ENCODE measurements at places on chromosomes 6 and 20.

DNA sequence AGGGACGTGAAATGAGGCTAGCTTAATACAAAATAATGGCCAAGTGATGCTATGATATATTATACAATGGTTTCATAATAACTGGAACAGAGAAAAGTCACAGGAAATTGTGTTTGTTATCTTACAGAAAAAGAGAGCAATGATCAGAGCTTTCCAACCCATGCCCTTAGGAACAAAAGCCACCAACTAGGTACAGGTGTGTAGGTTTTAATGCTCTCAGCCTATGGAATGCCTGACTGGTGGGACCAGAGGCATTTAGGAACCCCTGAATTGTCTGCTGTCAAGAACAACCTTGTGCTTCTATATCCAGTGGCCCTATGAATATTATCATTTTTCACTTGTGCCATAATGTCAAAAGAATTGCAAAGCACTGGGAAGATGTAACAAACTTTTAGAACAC is 133.0 kb upstream of the RUNX2 start:
- DNase-seq: no peak

GRCh38 chr20:34312024-34312460 is 8.9 kb upstream of the AHCY start:
- DNase-seq: no peak

DNA sequence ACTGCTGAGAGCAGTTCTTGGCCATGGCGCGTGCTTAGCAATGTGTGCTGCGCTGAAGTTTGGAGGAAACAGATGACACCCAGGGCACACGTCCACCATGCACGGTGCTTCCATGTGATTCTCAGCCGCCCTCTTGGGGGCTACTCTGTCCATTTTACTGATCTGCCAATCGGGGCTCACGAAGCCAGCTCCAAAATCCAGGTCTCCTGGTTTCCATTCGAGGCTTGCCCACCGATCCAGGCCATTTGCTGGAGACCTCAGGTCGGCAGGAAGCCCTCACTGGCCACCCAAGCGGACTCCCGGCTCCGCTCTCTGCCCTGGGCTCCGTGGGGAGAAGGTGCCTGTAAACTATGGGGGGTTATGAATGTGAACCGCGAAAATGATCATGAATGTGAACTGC is 11.7 kb upstream of the FRMD1 start:
- DNase-seq: no peak

DNA sequence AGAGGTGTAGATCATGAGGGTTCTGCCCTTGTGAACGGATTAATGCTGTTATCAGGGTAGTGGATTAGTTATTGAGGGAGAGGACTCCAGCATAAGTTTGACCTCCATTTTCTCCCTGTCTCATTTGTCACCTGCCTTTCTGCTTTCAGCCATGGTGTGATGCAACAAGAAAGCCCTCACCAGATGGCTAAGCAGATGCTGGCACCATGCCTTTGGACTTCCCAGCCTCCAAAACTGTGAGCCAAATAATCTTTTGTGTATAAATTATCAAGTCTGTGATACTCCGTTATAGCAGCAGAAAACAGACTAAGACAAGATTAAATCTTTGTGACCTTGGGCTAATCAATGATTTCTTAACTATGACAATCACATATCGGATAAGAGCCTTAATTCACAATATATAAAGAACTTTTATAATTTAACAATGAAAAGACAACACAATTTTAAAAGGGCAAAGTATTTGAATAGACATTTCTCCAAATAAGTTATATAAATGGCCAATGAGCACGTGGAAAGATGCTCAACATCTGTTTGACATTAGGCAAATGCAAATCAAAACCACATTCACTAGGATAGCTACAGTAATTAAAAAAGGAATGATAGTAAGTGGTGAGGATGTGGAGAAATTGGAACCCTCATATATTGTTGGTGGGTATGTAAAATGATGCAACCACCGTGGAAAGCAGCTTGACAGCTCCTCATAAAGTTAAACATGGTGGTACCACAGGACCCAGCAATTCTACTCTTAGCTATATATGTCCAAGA is 45.3 kb upstream of the IFNGR1 start:
- no peak for DNase-seq

DNA sequence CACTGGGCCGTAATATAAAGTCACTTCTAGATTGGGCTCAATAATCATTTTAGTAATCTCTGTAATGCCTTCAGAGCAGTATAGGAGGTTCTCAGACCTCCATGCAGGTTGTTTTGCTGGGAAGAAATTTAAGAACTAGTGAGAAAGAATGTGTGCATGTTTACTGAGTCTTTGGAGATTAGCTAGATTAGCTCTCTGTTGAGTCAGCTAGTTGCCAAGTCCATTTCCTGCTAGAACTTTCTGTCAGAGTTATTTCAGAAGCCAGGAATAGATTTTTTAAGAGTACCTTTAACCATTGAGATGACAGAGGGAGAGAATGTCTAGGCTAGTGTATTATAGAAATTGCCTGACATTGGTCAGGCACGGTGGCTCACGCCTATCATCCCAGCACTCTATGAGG is 33.3 kb downstream of the ORC3 start:
- no peak for DNase-seq

GRCh38 chr20:51156041-51156982 is 133.4 kb upstream of the KCNG1 start:
- DNase-seq: no peak

GRCh38 chr6:32175322-32175710 is 568 bp downstream of the AGPAT1 start:
- DNase-seq: no peak

GRCh38 chr20:31790401-31790800 is 28.8 kb upstream of the MYLK2 start:
- DNase-seq: no peak

DNA sequence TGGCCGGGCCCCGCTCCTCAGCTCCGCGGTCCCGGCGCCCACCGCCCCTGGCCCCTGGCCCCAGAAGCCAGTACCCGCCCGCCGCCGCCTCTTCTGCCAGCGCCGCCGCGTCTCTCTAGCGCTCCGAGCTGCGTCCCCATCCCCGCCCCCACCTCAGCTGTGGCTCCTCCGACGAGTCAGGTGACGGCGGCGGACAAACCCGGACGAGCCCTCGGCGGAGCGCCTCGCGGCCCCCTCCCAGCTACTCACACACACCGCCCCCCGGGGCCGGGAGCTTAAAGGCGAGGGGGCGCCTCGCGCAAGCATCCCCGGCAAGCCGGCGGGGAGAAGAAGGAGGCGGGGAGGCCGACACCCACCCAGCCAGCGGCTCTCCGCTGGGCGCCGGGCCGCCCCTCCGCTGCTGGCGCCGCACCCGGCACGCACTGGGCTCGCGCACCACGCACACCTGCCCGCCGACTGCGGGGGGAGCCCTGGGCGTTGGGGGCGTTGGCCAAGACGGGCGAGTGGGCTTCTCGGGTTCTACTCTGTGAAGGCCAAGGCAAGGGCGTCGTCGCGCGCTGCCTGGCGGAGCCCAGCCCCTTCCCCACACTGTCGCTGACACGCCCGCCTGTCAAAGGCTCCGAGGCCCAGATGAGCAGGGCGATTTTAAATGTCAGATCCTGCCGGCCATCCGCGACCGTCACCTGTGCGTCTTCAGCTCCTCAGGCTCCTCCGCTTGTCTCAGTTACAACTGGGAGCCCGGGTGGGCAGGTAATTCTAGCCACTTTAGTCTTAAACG is at the start of gene SNAP91:
SNAP91 (minus strand) TSS at position 132 of the 778 bp plus-strand sequence. CDS start 1,174 bp downstream, outside the sequence.
- DNase-seq: no peak
